ENCODE measurements at places on chromosomes 11 and 22. TPM values are rescaled to one million over a fixed set of nuclear protein-coding genes. Genes with fewer than 3 reads are reported as not detected.

DNA sequence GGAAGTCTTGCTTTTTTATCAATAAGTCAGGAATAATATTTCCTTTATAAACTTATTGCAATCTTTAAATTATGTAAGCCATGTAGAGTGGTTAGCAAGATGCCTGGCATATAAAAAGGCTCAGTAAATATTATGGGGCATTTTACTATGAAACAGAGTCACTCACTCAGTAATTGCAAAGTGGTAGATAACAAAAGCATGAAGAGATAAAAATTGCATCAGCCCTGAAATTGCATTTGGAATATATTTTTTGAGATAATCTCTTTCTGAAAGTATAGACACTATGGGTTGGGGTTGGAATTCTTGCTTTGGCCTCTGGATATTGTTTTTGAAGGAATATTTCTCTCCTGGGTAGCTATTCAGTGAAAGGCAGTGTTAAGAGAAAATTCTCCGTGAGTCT lies 188.6 kb downstream of the JRKL start:
- DNase-seq, result no peak

MS4A15 gene
- polyA plus RNA-seq, result not detected

DNA sequence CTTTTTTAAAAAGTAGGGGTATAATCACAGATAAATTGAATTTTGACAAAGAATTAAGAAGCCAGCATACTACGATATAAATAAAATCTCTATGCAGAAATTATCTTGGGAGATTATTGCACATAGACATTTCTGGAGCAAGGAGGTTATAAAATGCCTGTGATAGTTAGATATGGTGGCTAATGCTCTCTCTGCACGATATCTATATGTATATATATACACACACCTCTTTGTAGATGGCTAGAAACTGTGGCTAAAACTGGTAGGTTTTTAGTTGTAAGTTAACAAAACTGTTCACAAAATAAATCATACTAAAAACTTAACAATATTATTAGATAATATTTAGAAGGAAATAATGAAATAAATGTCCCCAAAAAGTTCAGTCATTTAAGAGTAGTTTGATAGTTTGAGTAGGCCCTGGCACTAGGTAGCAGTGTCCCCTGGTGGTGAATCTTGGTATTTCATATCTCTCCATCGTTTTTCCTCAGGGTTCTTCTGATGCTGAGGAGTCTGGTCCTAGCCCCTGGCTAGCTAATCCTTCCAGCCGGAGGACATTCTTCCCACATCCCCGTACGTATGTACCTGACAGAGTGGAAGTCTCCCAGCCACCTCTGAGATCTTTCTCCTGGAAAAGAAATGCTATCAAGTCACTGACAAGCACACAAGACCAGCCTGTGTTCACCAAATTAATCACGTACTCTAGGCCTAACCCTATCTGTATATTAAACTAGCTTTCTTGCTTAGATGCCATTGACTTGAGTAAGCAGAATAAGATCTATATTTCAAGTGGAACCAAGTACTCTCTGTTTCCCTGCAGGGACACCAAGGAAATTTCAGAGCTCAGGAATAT lies 32.2 kb downstream of the ART5 start:
- DNase-seq, result peak; percentile 16

DNA sequence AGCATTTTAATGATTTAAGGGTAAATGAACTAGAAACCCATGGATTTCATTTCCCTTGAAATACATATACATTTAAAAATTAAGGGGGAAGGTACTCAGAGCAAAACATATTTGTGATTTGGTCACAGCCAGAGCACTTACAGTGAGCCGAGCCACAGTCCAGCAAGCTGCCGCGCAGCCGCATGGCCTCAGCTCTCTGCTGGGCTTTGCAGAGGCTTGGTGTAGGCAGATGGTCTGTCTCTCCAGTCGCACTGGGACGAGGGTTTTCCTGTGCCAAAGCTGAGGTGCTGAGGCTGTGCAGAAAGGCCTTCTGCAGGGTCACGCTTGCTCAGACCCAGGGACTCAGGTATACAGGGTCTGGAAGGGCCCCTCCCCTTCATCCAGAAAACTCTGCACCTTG lies 367.3 kb downstream of the OPCML start:
- no peak for DNase-seq

GP1BB gene
- 2.2 TPM for polyA plus RNA-seq

DNA sequence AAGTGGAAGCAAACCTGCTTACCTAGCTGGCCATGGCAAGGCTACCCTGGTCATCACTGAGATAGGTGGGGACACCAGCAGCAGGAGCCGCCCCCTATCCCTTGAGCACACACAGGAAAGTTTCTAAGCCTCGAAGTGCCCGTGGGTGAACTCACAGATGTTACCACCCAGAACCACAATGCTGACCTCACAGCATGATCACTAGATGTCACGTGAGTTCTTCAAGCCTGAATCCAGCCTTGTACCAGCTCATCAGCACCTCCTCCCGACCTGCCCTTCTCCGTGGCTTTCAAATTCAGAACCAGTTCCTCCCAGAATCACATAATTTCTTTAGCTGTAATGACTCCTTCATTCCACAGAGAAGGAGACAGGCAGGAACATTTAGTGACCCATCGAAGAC lies 24.7 kb upstream of the TIMP3 start:
- no peak for DNase-seq

DDI1 gene
- polyA plus RNA-seq, result not detected

DNA sequence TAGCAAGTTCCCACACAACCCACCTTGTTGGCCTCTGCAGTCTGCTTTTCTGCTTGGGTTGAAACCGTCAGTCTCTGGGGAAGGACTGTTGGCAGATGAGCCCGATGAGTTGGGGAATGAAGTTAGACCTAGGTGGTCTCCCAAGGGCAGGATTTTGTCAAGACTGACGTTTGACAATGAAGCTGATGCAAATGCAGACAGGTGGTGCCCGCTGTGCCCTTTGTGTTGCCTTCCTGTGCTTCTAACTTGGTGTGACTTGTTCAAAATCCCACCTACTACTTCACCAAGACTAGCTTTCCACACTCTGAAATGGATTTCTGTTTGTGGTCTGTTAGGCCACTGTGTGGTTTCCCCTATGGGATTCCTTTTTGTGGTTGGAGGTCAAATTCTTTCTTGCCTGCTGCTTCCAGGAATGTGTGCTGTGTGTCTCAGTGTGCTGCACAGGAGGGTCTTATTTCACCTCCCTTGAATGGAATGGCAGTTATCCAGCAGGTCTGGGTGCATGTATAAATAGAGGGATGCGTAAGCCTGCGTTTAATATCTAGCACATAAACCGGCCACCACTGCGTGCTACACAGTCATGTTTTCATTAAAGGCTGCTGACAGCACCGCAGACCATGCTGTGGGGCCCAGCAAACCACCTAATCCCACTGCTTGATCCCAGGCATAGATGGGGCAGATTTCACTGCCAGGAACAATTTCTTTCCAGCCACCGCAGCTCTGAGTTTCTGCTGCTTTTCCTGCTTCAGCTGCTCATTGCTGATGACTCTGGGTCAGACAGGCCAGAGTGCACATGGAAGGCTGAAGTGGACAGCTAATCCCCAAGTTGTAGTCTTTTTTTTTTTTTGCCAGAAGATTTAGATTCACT lies 44.8 kb downstream of the ADAMTS8 start:
- no peak for DNase-seq

Measured in right renal cortex interstitium (tissue), 3 donors.